LNCaP clone FGC (cell line): ENCODE measurements at places on chromosomes 2 and 18.

- DNase-seq: no peak
Measured at GRCh38 chr2:74554820-74555531, 456 bp downstream of the DOK1 start.

DNA sequence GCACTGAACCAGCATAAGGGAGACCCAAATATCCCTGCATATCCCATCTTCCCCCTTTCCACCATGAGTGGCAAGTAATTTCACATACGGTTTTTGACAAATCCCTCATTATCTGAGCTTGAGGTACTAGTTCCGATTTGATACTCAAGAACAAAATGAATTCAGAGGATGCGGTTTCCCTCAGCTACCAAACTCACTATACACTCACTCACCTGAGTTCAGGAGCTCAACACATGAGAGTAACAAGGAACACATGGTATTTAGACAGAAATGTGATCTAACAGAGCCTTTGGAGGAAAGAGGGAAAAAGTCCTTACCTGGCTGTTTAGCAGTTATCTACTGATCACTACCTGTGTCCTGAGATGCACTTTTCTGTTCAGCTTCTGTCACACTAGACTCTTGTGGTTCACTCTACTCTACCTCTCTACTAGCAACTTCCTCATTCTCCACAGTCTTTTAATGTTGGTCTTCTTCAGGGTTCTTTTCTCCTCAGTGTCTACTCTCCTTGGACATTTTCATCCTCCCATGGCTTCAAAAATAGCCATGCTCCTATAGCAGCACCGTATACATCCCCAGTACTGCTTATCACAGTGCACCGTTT, 25.1 kb downstream of the ASXL2 start:
- DNase-seq: no peak

- DNase-seq: no peak
Measured at GRCh38 chr18:46393230-46393629, 263.8 kb downstream of the LOXHD1 start.

DNA sequence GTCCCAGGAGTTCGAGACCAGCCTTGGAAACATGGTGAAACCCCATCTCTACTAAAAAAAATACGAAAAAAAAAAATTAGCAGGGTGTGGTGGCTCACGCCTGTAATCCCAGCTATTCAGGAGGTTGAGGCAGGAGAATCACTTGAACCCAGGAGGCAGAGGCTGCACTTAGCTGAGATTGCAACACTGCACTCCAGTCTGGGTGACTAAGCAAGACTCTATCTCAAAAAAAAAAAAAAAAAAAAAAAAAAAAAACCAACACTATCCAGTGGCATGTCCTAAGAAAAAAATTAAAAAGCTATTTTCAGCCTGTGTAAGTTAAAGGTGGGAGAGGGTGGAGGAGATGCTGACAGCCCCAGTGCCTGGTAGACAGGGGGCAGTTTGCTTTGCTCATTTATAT, 32.2 kb upstream of the REL start:
- DNase-seq: no peak

- no peak for DNase-seq
Measured at GRCh38 chr2:210094787-210095186, 76.4 kb downstream of the KANSL1L start.

- no peak for DNase-seq
Measured at GRCh38 chr2:2843969-2844548, 513.0 kb upstream of the MYT1L start.

DNA sequence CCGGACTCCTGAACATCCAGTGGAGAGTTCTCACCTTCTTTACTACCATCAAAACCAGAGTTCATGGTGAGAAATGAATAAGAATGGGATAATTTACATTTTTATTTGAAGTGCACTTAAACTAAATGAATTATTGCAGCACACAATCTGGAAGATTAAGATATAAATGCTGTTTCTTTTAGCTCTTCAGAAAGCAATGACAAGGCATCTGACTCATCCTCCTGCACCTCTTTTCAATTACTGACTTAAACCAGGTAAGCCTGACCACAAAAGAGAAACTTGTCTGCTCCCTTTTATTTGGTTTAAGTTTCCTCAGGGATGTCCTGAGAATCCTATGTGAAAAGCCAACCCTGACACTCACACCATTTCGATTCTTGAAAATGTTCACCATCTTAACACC, 720 bp upstream of the DSC2 start:
- no peak for DNase-seq

DNA sequence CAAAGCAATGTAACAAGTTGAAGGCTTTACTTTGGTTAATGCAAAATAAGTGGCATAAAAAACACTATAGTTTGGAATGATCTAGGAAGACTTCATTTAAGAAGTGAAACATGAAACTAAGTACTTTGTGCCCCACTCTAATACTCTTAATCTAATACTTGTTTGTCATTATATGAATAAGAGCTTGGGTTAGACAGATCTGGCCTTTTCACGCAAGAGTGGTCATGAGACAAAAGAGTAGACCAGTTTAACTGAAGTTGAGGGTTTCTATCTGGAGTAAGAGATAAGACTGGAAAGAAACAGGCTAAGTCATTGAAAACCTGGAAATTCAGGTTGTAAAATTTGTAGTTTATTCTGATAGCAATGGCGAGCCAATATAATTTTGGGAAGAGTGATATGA, 2.8 kb downstream of the SLC30A6 start:
- no peak for DNase-seq

DNA sequence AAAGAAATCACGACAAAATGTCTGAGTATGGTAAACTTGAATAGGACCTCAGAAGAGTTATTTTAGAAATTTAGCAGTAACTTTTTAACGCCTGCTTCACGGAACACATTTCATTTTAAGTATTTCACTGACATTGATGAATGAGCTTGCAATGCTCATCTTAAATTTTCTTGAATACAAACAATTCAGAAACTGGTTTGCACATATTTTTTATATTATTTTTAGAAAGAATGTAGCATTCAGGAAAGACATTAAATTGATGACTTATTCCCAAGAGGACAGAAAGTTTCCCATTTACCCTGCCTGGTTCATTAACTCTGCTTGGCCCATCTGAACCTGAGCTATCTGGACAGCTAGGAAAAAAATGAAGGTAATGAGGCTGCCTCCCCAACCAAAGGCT, 89.3 kb downstream of the MBD2 start:
- no peak for DNase-seq

DNA sequence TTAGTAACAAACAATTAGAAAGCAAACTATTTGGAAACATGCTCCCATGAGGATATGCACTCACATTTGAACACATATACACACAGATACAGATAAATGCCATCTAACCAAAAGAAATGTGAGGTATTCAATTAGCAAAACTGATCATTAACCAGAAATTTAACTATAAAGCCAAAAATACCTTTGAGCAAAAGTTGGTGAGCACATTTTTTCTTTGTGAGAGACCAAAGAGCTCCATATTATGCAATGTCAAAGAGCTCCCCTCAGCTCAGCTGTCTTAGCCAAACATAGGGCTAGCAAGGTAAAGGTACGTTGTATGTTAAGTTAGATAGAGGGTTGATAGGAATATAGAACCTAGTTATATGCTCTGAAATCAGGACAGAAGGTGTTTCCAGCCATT, 43.8 kb downstream of the CYBRD1 start:
- DNase-seq: no peak

GRCh38 chr2:2005915-2006314, 261.6 kb upstream of the PXDN start:
- DNase-seq: no peak

GRCh38 chr2:71948781-71949536, 198.7 kb downstream of the CYP26B1 start:
- DNase-seq: no peak

GRCh38 chr2:169673106-169673505, 21.1 kb downstream of the CFAP210 start:
- DNase-seq: no peak

DNA sequence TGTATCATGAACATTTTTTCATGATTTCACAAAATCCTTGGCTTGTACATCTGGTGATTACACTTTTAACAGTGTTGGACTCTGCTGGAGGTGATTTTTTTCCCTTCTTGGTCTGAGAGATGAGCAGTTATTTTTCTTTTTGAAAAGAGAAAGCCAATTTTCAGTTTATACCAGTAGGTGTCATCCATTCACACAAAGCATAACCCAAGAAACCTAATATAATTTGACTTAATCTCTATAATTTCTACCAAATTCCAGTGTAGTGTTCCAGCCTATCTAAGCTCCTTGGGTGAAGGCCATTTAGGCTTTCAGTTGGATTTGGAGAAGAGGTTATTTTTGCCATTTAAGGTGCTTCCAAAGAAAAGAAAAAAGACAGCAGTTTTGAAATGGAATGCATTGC, 7.7 kb upstream of the ICOS start:
- DNase-seq: no peak

GRCh38 chr18:74597034-74597661, 522 bp upstream of the ZNF407 start:
- peak; percentile 14 for DNase-seq

GRCh38 chr18:62329691-62330454, 4.8 kb downstream of the TNFRSF11A start:
- DNase-seq: peak; percentile 43

DNA sequence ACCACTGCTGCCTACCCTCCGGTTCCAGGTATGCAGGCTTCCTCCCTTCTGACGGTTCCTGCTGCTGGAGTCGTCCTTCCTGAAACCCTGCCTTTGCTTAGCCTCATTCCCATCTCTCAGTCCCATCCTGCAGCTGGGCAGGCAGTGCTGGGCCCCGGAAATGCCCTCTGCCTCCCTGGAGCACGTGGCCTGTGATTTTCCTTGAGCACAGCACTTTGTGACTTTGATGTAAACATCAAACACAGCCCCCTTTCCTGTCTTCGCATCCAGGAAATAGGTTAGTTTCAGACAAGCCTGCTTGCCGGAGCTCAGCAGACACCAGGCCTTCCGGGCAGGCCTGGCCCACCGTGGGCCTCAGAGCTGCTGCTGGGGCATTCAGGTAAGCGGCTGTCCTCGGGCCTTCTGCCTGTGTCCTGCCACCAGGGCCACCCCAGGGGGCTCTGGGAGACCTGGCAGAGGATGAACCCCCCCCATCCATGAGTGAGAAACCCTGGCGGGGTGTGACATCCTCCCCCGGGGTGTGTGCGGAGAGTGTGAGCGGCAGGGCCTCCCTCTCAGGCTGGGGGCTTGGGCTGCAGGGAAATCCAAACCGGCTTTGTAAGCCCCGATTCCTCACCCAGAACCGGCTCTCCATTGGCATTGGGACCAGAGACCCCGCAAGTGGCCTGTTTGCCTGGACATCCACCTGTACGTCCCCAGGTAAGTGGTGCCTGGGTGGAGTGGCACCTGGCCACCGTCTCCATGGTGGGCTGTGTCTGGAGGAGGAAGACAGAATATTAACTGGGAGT, at the start of gene ZAP70:
Gene ZAP70 (plus strand): TSS at position 281 of the 788 bp plus-strand sequence. CDS start 10,461 bp downstream, outside the sequence.
- DNase-seq: no peak

DNA sequence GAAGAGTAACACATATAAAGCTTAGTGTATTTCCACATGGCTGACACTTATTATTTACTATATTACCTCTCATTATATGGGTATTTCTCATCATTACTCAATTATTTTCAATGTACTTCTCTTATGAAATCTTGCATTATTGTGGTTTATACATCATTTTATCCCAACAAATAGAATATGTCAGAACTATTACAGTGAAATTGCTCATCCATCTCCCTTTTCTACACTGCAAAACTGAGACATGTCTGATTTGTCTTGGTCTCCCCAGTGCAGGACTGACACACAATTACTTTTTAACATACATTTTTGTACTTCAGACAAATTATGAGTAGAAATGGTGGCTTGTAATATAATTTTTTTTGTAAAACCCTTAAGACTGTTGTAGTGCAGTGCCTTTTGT, 600.9 kb downstream of the PLCL1 start:
- DNase-seq: no peak

DNA sequence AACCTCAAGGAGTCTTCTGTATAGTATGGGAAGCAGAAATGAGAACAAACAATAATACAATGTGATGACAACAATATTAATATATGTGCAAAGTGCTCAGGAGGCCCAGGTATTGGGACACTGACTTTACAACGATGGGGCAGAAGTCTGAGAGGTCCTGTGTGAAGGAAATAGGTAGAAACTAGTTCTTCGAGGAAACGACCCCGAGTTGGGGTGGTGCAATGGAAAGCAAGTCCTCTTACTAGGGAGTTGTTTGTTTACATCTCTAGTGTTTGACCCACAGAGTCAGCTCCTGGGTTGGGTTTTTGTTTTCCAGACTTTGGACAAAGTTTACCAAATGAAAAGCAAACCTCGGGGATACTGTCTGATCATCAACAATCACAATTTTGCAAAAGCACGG, 16.2 kb downstream of the CASP8 start:
- no peak for DNase-seq

DNA sequence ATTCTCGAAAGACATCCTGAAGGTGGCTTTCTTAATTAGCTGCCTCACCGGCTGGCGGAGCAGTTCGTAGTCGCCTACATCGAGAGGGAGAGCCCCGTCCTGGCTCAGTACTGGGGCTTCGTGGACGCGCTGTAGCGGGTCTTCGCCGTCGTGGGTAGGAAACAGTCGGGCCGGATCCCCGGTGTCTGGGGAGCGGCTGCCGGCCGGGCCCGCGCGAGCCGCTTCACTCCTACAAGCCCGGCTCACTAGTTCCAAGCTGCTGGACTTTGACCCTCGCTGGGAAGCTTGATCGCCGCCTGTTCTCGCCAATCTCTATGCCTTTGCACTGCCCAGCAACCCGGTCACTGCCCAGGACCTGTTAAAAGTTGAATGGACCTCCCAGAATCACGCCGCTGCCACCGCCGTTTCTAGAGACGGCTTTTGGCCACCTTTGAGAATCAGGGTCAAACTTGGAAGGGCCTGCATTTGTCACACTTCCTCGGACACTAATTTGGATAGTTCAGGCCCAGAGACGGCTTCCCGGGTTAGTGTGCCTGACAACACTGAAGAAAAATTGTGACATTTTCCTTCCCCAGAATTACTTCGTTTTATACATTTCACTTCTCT, 41.4 kb upstream of the AKAIN1 start:
- no peak for DNase-seq

- no peak for DNase-seq
Measured at GRCh38 chr2:216758256-216759155, 63.2 kb upstream of the IGFBP5 start.

GRCh38 chr2:74399785-74400184, 19.7 kb upstream of the DCTN1 start:
- DNase-seq: no peak

DNA sequence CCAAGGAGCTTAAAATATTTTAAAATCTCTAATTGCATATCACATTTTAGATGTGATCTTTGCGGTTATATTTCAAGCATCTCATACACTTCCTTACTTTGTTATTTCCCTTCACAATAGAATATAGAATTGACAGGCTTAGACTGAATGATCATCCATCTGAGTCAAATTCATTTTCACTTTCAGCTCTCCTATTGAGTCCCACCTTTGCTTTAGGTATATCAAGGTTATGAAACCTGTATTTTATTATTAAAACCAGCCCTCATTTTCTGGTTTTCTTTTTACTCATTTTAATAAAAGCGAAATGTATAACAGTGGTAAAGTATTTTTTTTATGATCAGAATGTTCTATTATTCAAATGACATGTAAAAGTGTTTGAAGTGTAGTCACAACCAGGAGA, 162.9 kb upstream of the KYNU start:
- no peak for DNase-seq

GRCh38 chr18:5964596-5964995, 69.3 kb upstream of the TMEM200C start:
- no peak for DNase-seq
